Activated naive CD8-positive, alpha-beta T cell treated with anti-CD3 and anti-CD28 coated beads, Interleukin-2, amount 50 U/mL, for 16 hours (primary cell): ENCODE measurements at places on chromosomes 11 and 22.
A peak's percentile ranks its signal among the peaks of the same experiment; 100 is the strongest.

- no peak for DNase-seq
Observed at GRCh38 chr22:34057726-34058125, 137.4 kb upstream of the LARGE1 start.

- DNase-seq: peak; percentile 57
Observed at GRCh38 chr11:61336171-61336935, 3.3 kb downstream of the TKFC start.

DNA sequence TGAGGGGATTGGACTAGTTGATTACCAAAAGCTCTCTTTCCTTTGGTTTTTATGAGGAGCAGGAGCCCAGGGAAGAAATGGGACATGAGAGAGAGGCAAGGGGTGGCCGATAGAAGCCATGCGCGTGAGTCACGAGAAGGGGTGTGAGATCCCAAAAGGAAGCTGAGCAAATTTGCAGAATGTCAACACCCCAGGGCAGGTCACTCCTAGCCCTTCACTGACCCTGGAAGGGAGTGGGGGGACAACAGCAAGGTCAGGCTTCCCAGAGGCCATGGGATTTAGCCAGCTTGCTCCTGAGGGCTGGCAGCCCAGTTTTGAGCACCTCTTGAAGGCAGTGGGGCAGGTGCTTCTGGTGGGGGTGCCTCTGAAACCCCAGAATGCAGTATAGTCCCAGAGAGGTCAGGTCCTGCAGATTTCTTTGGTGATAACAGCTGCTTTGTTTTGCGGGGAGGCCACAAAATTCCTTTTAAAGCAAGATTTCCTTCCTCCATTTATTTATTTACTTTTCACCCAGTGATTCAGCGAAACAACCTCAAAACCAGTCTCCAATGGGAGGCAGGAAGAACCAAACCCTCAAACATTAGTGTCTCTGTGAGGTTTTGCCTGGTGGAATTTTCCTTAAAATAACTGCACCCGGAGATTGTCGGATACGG, 40.1 kb upstream of the TIMP3 start:
- no peak for DNase-seq

DNA sequence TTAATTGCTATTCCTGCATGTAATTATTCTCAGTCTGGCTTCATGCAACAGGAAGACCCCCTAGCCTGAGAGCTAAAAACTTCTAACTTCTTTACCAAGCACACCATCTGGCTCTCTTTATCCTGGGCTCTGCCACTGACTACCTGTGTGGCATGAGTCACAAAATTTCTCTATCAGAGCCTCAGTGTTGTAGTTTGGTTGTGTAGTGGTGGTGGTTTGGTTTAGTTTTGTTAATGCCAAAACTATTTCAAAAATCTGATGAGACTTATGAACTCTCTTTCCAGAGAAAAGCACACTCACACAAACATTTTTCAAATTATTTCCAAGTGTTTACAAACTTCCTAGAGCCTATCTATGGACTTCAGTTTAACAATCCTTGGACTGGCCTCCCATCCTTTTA, 7.5 kb upstream of the IL17RA start:
- DNase-seq: no peak

DNA sequence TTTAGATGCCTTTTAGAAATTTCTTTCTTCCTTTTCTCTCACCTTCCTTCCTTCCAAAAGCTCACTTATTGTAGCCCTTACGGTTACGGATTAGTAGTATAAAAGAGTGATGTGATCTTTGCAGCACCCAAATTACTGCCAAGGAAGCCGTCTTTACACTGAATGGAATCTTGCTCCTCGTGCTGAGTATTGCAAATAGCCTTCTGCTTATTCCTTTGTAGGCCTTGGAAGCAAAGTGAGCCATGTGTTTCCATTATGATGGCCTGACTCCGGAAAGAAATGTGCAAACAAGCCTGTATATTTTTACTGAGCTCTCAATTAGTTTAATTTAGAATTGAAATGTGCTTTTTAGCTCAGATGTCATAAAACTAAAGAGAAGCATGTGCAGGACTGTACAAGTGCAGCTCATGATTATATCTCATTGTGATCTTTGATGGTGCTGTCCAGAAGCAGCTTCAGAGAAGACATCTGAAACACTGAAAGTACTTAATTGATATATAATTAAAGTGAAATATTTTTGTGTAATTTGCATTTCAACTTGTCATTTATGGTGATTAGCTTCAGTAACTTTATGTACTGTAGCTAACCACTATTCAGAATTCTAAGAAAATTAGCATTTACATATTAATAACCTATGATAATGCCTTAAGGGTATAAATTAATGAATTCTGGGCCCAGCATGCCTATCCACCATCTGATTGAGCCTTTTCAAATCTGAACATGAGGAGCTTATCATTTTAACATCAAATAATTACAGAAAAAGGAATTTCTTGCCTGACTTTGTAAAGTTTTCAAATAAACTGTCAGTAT, 129.3 kb downstream of the GRIA4 start:
- no peak for DNase-seq

- DNase-seq: no peak
Observed at GRCh38 chr11:15326520-15326919, 211.8 kb downstream of the INSC start.

GRCh38 chr22:46421267-46421666, 85.8 kb downstream of the TRMU start:
- DNase-seq: no peak

DNA sequence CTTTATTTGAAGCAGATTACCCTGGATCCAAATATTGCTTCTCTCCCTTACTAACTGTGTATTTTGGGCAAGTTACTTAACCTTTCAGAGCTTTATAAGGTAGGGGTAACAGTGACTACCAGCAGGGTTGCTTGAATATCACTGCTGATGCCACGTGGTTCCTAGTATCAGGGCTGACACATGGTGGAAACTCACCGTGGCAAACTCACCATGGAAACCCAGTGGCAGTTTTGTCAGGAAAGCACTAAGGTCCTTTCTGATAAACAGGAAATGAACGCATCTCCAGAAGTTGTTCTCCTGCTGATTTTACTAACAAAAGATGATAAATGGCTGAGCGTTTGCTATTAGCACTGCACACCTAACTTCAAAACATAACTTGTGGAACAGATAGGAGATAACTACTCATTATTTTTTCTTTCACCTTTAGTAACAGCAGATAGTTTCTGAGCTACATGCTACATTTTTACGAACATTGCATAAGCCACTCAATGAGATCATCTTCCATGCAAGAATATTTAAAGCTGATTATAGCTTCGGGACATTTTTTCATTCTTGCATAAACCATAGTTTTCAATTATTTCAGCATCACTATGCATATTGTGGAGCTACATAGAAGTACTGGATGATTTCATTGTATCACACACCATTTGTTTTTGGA, 59.7 kb upstream of the RAG2 start:
- no peak for DNase-seq

DNA sequence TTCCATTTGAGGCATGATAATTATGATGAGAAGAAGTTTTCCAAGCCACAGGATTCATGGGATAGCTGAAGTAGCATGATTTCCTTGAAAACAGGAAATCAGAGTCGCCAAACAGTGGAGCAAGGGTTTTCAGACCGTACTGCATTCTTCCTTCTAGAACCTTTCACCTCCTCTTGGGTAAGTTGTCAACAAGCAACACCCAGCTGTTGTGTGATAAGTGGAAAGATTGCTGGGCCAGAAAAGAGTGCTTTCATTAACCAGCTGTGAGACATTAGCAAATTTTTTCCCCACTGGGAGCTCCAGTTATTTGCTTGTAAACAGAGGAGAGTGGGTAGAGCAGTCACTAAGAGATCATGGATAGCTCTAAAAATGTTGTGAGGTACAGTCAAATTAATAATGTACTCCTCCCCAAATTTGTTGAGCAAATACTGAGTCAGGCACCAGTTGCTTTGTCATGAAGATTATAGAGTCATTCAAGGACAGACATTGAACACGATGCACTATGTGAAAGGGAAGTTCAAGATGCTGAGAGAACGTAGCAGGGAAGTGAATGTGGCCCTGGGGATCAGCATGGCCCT, 11.7 kb upstream of the MPEG1 start:
- no peak for DNase-seq

- no peak for DNase-seq
Observed at GRCh38 chr11:134539285-134539684, 127.2 kb upstream of the B3GAT1 start.

GRCh38 chr11:62593434-62594044, 2.2 kb upstream of the TUT1 start:
- DNase-seq: no peak

DNA sequence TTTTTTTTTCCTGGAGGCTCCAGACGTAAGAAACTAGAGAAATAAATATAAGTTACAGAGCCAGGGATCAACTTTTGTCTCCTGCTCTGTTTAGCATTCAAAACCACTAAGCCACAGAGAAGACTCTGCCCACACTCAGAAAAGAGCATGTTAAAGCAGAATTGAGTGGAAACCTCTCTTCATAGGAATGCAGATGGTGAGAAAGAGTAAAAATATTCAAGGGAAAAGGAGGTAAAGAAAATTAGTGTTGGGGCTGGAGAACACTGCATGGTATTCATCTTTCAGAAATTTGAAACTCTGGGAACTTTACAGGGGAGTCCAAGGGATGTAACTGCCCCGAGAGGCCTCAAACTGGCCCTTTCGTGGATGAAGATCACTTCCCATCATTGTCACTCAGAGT, 65.1 kb downstream of the CLMP start:
- DNase-seq: no peak

- DNase-seq: no peak
Observed at GRCh38 chr11:9776203-9776602, 112.3 kb downstream of the SWAP70 start.

- no peak for DNase-seq
Observed at GRCh38 chr11:117096201-117096991, 1.8 kb downstream of the SIK3 start.

DNA sequence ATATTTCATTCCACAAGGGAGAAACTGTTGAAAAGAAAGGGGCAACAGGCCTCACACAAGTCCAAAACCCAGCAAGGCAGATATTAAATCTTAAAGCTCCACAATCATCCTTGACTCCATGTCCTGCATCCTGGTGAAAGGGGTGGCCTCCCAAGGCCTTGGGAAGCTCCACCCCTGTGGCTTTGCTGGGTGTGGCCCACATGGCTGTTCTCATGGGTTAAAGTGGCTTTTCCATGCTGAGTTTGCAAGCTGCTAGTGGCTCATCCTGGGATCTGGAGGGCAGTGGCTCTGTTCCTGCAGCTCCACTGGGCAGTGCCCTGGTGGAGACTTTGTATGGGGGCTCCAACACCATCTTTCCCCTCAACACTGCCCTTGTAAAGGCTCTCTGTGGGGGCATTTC, 106.4 kb downstream of the CTNND1 start:
- no peak for DNase-seq

DNA sequence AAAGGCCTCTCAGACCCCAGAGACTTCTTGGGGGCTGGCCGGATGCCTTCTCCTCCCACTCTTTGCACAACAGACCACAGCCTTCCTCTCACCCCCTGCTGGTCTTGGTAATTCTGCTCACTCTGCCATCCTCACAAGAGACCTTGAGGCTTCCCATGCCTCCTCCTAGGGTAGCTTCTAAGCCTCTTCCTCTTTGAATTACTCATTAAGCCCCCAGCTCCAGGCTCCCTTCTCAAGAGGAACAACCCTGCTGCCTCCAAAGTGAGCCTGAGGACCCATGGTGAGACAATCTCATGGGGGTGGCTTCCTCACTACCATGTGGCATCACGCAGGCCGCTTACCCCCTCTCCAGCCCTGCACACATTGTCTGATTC, 184.6 kb upstream of the SYT13 start:
- no peak for DNase-seq

DNA sequence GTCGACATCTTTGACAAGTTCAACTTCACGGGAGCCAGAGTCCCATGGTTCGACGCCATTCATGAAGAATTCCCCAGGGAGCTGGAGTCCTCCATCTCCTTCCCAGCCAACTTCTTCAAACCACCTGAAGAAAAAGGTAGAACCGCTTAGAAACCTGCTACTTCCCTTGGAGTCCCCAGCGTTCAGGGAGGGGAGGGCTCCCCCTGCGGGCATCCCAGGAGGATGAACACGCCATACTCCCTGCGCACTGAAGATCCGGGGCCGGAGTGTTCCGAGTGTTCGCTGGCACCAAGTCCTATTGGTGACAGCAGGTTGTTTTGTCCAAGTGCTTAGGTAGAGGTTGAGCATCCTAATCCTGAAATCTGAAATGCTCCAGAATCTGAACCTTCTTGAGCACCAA, 51.7 kb upstream of the PRODH start:
- no peak for DNase-seq

DNA sequence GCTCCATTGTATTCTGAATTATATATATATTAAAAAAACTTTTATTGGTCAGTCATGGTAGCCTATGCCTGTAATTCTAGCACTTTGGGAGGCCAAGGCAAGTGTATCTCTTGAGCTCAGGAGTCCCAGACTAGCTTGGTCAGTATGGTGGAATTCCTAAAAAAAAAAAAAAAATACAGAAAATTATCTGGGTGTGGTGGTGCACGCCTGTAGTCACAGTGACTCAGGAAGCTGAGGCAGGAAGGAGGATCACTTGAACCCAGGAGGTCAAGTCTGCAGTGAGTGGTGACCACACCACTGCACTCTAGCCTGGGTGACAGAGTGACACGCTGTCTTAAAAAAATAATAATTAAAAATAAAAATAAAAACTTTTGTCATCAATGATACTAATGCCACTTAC, 133.2 kb downstream of the FAT3 start:
- DNase-seq: no peak

- DNase-seq: no peak
Observed at GRCh38 chr11:72609045-72609444, 65.2 kb downstream of the PDE2A start.

DNA sequence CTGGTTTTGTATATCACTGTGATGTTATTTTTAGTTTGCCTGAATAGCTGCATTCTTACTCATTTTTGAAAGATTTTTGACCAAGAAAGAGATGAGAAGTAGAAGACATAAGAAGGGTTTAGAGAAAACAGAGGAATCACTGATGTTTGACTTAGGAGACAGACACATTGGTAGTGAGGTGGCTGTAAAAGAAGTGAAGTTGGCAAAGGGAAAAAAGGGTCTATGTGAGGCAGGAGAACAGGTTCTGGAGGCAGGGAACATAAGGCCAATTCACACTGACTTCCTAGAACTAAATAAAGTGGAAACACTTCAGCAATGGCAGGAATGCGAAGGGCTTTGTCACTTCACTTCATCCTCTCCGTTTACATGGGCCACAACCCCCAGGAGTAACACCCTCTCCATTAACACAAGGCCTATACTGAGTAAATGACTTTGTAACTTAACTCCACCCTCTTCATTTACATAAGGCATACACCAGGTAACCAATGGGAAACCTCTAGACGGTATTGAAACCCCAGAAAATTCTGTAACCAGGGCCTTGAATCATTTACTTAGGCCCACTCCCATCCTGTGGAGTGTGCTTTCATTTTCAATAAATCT, 36.5 kb downstream of the CTSC start:
- DNase-seq: no peak

DNA sequence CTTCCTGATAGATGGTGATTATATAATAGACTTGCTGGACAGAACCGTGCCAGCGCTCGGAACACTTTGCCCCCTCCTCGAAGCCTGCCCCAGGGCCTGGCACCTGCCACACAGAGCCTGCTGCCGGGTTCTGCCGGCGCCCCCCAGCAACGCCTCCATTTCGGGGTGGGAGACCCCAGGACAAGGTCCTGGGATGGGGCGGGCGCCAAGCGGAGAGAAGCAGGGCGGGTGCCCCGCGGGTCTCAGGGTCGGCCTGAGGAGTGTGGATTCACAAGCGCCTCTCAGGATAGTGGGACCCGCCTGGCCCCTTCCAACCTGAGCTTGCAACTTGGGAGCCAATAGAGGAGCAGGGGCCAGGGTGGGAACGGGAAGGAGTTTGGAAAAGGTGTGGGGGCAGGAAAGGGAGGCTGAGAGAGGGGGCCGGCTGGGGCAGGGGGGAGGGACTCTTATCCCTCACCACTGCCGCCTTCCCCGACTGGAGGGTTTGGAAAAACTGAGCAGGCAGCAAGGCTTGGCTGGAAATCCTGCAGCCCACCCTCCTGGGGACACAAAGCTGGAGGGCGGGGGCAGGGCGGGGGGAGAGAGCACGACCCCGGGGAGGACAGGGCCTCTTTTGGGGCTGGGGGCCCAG, 3.3 kb upstream of the BCL9L start:
- DNase-seq: no peak
